Astrocyte (in vitro differentiated cells and primary cell): ENCODE measurements at places on chromosomes 2 and 18. TPM values are rescaled to one million over a fixed set of nuclear protein-coding genes. Genes with fewer than 3 reads are reported as not detected.
A peak's percentile ranks its signal among the peaks of the same experiment; 100 is the strongest.

Gene METTL4
- total RNA-seq = 9.0 and 10.5 TPM in 2 replicates

- H3K36me3 ChIP-seq = no peaks in the 10 kb centered on the region
- H3K4me3 ChIP-seq = no peak overlapping the region
- H3K27me3 ChIP-seq = no peaks in the 10 kb centered on the region
- H3K4me1 ChIP-seq = no peaks in the 10 kb centered on the region
- DNase-seq = no peak
These were observed 230.0 kb downstream of the NAPG start for GRCh38 chr18:10755855-10756254.

DNA sequence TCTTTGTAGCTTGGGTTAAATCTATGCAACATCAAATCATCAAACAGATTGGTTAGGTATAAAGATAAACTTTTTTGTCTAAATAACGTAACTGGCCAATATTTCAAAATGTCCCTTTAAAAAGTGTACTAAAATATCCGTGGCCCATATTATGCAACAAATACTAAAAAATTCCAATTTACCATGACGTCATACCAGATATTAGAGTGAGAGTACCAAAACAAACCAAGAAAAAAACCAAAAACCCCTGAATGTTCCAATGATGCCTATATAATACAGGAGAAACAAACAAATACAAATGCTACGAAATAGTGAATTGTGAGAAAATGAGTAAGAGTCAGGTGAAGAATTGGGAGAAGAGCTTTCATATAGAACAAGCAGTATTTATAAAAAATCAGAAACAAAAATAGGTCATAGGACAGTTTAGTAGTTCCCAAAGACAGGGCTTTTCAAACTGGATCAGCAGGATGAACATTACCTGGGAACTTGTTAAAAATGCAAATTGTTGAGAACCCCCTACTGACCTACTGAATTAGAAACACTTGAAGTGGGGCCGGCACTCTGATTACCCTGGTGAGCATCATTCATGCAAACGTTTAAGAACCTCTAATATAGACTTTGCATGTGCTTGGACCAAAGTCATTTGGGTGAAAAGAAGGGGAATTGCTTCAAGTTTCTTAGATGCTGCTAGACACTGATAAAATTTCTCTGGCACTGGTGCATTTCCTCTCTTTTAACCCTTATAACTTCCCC, 753.7 kb downstream of the DSC3 start:
- no peaks in the 10 kb centered on the region for H3K27me3 ChIP-seq
- H3K36me3 ChIP-seq = no peaks in the 10 kb centered on the region
- H3K27ac ChIP-seq = no peak overlapping the region
- no peak for DNase-seq
- H3K4me3 ChIP-seq = no peak overlapping the region
- no peaks in the 10 kb centered on the region for H3K4me1 ChIP-seq

DNA sequence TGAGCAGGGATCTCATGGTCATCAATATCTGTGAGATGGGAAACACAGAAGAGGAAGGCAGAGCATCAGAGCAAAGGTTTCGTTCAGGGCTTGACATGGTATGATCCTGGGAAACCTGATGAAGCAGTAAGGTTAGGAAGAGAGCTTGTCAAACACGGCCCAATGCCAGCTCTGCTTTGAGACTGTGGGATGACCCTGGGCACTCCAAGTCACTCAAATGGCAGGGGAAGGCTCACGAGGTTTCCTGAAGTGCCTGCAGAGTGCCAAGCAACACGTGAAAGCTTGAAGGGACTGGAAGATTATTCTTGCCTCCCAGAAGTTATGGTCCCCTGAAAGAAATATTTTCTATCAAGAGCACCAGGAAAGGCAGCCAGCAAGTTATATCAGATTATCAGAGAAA, 6.5 kb downstream of the MCFD2 start:
- H3K27ac ChIP-seq = peak overlapping the region; percentile 84

DNA sequence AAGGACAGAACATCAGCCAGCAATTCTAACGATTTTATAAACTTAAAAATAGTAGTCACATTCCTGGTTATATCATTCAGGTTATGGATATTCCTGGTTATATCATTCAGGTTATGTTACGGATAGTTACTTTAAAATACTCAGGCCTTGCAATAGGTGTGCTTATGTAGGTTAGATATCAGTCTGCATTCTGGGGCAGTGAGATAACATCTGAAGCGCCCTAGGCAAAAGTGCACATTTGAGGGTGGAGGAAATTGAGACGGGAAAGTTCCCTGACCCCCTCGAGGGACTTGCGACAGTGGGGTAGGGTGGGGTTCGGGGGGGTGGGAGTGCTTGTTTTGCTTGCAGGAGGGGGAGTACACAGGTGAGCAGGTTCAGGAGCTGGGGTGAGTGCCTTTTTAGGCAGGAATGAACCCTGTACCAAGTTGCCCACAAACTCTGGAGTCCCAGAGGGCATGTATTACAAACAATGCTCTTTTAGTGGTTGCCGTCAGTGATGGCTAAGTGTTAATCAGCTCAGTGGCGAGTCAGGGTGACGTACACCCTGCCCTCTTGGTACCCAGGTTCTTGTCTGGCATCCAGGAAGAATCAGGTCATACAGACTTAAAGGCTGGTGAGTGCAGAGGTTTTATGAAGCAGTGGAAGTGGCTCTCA, 31.8 kb downstream of the CREG2 start:
- no peak overlapping the region for H3K4me3 ChIP-seq
- no peaks in the 10 kb centered on the region for H3K36me3 ChIP-seq
- H3K27ac ChIP-seq = no peak overlapping the region
- DNase-seq = no peak
- H3K4me1 ChIP-seq = no peaks in the 10 kb centered on the region

Gene CWC22
- total RNA-seq = 12.3 and 13.5 TPM in 2 replicates

GRCh38 chr18:49473721-49474120, 13.3 kb upstream of the DYM start:
- H3K4me1 ChIP-seq = peaks cover 11% of the 10 kb centered on the region
- no peaks in the 10 kb centered on the region for H3K36me3 ChIP-seq

Gene IL1A
- 0.31 and 0.43 TPM in 2 replicates for total RNA-seq

Gene BOLL
- total RNA-seq = not detected in 2 replicates

Gene ACVR1C
- 0.62 and 0.95 TPM in 2 replicates for total RNA-seq

Gene XRCC5
- total RNA-seq = 237 and 249 TPM in 2 replicates

- no peaks in the 10 kb centered on the region for H3K36me3 ChIP-seq
- H3K27ac ChIP-seq = no peak overlapping the region
- no peaks in the 10 kb centered on the region for H3K27me3 ChIP-seq
- peaks cover 15% of the 10 kb centered on the region for H3K4me1 ChIP-seq
- peak overlapping the region; percentile 29 for H3K4me3 ChIP-seq
These were observed 7.4 kb downstream of the SOCS6 start for GRCh38 chr18:70296289-70296688.

DNA sequence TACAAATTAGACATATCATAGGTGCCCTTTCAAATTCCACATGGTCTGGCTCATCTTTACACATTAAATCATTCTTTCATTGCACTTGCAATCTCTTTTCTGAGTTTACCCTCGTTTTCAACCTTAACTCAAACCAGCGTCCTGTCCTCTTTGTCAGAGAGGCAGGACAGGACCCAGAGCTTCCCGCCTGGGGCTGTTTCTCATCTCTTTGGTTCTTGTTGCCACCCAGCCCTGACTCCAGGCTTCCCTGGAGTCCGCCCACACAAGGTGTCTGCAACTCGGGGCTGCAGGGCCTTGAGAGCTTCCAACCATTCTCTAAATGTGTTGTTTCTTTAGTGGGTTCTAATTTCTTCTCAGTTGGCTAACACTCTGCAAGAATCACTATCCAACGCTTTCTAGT, 24.4 kb downstream of the RBMS1 start:
- H3K27ac ChIP-seq = no peak overlapping the region
- DNase-seq = no peak
- no peak overlapping the region for H3K4me3 ChIP-seq
- H3K4me1 ChIP-seq = no peaks in the 10 kb centered on the region

Gene KIF5C
- total RNA-seq = 21.0 and 24.3 TPM in 2 replicates

Gene CNGA3
- not detected in 2 replicates for total RNA-seq

DNA sequence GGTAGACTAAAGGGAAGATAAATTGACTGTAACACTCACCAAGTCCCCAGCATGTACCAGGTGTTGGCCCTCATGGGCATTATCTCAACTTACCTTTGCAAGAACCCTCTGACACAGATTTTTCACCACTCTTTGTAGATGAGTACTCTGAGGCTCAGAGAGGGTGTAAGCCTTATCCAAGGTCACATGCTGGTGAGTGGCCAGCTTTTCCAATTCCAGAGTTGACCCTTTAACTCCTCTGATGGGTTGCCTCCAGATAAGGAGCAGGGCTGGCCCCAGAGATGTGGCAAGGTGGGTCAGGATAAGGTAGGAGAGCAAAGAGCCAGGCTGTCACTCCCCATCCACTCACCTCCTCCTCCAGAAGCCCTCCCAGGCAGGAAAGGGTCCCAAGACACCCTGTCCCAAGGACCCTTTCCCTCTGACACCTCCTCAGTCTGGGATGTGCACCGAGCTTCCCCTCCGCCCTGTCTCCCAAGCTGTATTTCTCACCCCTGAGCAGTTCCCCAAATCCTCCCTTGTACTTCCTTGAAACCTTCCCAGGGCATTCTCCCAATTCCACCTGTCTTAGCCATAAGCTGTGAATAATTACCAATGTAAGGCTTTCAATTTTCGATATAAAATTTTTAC, 165.9 kb downstream of the ZFP36L2 start:
- no peaks in the 10 kb centered on the region for H3K36me3 ChIP-seq
- H3K4me3 ChIP-seq = no peak overlapping the region
- H3K27me3 ChIP-seq = no peaks in the 10 kb centered on the region
- peaks cover 10% of the 10 kb centered on the region for H3K4me1 ChIP-seq
- no peak for DNase-seq

GRCh38 chr2:223580951-223581350, 21.2 kb downstream of the SCG2 start:
- H3K36me3 ChIP-seq = no peaks in the 10 kb centered on the region
- DNase-seq = peak; percentile 77

Gene DSEL
- 15.9 and 16.5 TPM in 2 replicates for total RNA-seq

Gene DDX18
- total RNA-seq = 64.3 and 72.6 TPM in 2 replicates

- DNase-seq = no peak
- H3K36me3 ChIP-seq = no peaks in the 10 kb centered on the region
- H3K4me1 ChIP-seq = no peaks in the 10 kb centered on the region
- H3K27ac ChIP-seq = no peak overlapping the region
These were observed 394.3 kb downstream of the CMPK2 start for GRCh38 chr2:6471419-6471818.

- DNase-seq = no peak
- H3K4me1 ChIP-seq = no peaks in the 10 kb centered on the region
- H3K4me3 ChIP-seq = no peak overlapping the region
- H3K27me3 ChIP-seq = no peaks in the 10 kb centered on the region
- no peak overlapping the region for H3K27ac ChIP-seq
- no peaks in the 10 kb centered on the region for H3K36me3 ChIP-seq
These were observed 90.2 kb upstream of the TMEM18 start for GRCh38 chr2:767440-767839.

Gene MTX2
- 25.2 and 29.0 TPM in 2 replicates for total RNA-seq

- no peak overlapping the region for H3K4me3 ChIP-seq
- H3K27me3 ChIP-seq = no peaks in the 10 kb centered on the region
- H3K4me1 ChIP-seq = no peaks in the 10 kb centered on the region
- H3K36me3 ChIP-seq = peaks cover 8% of the 10 kb centered on the region
- no peak overlapping the region for H3K27ac ChIP-seq
These were observed 188.5 kb downstream of the EIPR1 start for GRCh38 chr2:3189076-3189591.

DNA sequence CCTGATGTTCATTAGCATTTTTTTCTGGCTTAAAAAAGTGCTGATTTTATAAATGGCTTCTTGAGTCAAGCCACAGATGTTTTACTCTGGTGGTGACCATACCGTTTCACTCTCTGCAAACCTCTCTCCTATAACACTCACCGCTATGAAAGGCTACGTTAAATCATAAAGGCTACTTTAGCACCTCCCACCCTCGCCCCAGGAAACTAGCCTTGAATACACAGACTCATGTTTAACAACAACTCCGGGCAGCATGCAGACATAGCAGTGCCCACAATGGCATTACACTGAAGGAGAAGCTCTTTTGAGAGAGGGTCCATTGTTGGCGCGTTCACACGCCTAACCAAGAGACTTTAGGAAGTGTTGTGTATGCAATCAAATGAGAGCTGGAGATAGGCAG, 5.6 kb downstream of the MYT1L start:
- no peaks in the 10 kb centered on the region for H3K4me1 ChIP-seq
- H3K4me3 ChIP-seq = no peak overlapping the region
- no peaks in the 10 kb centered on the region for H3K27me3 ChIP-seq
- DNase-seq = no peak
- no peaks in the 10 kb centered on the region for H3K36me3 ChIP-seq

DNA sequence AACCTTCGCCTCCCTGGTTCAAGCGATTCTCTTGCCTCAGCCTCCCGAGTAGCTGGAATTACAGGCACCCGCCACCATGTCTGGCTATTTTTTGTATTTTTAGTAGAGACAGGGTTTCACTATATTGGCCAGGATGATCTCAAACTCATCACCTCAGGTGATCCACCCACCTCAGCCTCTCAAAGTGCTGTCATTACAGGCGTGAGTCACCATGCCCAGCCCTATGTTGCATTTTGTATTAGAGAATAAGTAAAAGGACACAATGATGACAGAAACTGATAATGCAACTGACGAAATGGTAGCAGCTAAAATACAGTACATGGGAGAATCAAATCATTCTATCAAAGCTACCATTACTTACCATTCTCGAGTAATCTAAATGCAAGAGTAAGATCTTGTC, 276.7 kb downstream of the DSEL start:
- no peaks in the 10 kb centered on the region for H3K36me3 ChIP-seq
- no peak for DNase-seq
- no peak overlapping the region for H3K27ac ChIP-seq
- H3K4me1 ChIP-seq = no peaks in the 10 kb centered on the region
- H3K27me3 ChIP-seq = no peaks in the 10 kb centered on the region

DNA sequence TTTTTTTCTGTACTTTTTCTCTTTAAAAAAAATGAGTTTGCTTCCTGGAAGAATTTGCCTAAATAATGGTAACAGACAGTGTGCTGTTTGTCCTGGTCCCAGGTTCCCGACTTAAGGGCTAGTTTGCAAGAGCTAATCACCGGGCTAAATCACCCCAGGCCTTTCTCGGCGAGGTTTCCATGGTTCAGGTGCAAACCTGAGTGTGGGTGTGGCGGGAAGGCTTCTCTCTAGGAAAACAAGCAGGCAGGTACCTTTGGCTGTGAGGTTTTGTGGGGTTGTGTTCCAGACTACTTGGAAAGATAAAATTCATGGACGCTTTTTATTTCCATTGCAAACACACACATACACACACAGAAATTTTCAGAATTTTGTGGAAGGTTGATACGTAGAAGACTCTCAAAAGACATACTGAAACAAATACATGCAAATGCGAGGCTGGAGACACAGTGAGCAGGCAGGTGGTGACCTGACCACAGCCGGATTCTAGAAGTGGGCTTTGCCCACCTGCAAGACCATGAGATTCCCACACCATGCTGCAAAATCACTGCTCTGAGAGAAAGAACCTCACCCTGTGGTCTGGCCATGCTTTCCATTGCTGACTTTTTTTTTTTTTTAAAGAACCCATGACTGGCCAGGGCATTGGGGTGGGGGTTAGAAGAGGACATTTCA, 815 bp downstream of the CNDP1 start:
- H3K27ac ChIP-seq = no peak overlapping the region
- no peaks in the 10 kb centered on the region for H3K4me1 ChIP-seq
- peaks cover 2% of the 10 kb centered on the region for H3K27me3 ChIP-seq

- H3K4me3 ChIP-seq = no peak overlapping the region
- H3K27ac ChIP-seq = no peak overlapping the region
- H3K27me3 ChIP-seq = no peaks in the 10 kb centered on the region
- no peaks in the 10 kb centered on the region for H3K36me3 ChIP-seq
These were observed 11.2 kb upstream of the MATN3 start for GRCh38 chr2:20023688-20024087.

- no peak overlapping the region for H3K27ac ChIP-seq
- H3K27me3 ChIP-seq = no peaks in the 10 kb centered on the region
- H3K4me3 ChIP-seq = no peak overlapping the region
- H3K36me3 ChIP-seq = no peaks in the 10 kb centered on the region
These were observed 226.9 kb upstream of the THSD7B start for GRCh38 chr2:136538489-136538888.

Gene SLC19A3
- 0.12 and 0.14 TPM in 2 replicates for total RNA-seq
